ENCODE measurements at places on chromosomes 13 and 19.
A peak's percentile ranks its signal among the peaks of the same experiment; 100 is the strongest.

DNA sequence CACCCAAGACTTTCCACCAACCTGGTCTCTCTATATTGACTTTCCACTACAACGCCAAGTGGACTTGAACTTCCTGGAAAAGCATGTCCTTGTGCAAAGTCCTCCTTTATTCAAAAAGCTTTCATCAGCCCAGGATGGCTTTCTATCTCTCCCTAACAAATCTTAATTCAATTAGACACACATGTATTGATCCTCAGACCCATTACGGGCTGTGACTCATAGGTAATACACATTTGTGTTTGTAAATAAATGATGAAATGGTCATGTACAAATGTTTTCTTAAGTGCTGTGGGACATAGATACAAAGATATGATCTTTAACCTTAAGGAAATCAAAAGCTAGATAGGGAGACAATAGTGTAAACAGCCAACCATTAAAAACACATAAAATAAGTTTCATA is 1189.7 kb downstream of the EFNB2 start:
- DNase-seq = no peak

DNA sequence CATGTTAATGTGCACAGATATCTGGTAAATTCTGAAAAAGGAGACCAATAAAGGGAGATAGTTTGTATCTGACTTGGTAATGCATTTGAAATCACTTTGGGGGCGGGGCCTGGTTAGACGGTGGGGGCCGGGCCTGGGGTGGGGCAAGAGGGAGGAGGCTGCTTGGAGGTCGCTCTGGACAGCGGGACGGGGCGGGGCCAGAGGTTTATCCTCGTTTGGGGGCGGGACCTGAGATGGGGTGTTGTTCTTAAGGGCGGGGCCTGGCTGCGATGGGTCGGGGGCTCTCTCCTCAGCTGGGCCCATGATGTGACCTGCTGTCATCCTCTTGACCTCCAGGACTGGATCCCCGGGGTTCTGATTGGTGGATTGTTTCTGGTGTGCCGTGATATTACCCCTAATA is 4.9 kb upstream of the ZNF808 start:
- DNase-seq = no peak

- DNase-seq = no peak
These were observed 794.3 kb upstream of the MIR17HG start for GRCh38 chr13:90553159-90553558.

GRCh38 chr13:33194820-33195692 is 90.5 kb downstream of the STARD13 start:
- DNase-seq = no peak

DNA sequence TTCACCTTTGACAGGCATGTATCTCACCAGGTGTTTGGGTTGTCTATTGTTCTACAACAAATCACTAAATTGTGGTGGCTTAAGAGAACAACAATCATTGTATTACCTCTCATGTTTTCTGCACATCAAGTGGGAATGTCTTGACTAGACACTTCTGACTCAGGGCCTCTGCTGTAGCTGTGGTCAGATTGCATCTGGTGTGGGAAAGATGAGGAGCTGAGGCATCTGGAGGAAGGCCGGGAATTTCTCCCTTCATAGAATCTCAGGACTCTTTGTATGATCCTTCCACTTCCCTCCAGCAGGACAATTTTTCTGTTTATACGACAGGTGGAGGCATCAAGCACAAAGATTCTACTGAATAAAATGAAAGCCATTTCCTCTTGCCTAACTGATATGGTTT is 511.8 kb upstream of the NBEA start:
- DNase-seq = no peak

DNA sequence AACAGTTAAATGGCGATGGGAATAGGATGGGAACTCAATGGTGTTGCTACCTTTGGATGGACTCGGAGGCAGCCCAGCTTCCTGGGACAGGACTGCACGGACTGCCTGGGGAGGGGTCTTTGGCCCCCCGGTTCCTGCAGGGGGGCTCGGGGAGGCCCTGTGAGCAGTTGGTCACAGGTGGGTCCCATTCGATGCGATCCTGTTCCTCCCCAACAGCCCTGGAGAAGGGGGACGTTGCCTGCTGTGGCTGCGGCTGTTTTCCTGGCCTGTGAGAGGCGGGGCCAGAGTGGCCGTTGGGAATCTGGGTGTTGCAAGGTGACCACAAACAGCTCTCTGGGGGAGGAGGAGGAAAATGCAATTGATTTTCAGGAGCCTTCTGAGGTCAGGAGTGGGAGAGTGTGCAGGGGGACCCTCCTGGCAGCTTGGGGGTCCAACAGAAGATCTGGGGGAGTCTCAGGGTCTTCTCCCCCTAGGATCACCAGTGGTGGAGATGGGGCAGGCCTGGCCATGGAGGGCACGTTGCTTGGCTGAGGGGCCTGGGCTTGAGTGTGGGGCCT is 1.9 kb upstream of the PLPPR3 start:
- peak; percentile 61 for DNase-seq

- peak; percentile 34 for DNase-seq
These were observed 6.1 kb downstream of the KDM4B start for GRCh38 chr19:4974880-4975469.

GRCh38 chr13:48234566-48235340 is 1.7 kb downstream of the ITM2B start:
- no peak for DNase-seq

DNA sequence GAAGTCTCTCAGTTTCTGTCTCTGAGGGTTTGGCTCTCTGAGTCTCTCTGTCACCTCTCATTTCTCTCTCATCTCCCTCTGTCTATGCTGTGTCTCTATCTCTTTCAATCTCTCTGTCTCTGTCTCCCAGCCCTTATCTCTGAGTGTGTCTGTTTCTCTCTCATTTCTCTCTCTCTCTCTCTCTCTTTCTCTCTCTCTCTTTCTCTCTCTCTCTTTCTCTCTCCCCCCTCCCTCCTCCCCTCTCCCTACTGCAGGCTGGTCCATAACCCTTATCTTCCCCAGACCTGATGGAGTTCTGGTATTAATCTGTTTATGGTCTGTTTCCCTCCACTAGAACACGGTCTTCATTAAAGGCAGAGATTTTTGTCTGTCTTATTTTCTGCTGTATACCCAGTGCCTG is 1.3 kb upstream of the PVR start:
- no peak for DNase-seq

GRCh38 chr19:28981518-28981917 is 231.4 kb downstream of the UQCRFS1 start:
- DNase-seq = no peak

- DNase-seq = no peak
These were observed 33.6 kb upstream of the SLC15A1 start for GRCh38 chr13:98786023-98786422.

DNA sequence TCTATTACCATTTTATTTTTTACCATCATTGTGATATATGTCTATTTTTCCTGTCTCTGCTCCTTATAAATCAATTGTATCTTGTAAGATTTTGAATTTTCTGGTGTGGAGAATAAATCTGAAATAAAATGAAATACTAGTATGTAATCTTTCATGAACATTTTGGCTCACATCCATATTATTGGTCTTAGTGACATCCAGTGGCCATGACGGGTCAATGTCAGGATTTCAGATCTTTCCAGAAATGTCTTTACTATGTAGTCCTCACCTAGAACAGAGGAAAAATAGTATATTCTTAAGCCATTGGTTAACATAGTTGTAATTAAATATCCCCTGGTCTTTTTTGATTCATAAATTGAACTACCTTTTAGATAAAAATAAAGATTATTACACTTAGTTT is 109.8 kb upstream of the GPC6 start:
- DNase-seq = no peak

DNA sequence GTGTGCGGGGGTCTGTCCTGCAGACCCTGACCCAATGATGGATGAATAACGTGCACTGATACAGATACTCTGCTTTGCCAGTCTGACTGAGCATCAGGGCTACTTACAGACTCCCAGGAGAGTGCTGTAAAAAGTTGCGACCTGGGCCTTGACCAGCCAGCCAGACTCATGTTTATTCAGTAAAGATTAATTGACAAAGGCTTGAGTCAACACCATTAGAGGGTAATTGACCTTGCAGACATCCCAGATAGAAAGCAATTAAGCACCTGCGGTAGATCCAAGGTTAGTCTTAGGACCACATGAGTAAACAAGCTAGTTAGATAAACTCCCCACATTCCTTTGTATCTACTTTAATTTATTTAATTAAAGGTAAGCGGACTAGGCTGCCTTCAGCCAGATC is 10.4 kb downstream of the NUDT19 start:
- DNase-seq = no peak

DNA sequence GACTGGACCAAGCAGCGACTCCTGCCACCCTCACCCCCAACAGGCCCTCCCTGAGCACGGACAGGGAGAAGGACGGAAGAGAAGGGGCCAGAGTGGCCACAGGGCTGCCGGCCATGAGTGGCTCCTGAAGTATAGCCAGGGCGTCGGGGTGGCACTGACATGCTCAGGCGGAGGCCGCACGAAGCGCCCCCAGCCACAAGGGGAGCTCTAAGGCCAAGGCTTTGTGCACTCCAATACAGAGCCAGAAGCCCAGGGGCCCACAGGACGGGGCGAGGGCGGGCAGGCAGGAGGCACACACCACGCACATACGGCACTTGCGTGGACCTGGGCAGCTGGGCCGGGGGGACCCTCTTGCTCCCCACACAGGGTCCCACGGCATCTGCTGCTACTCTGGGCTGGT is 52.0 kb downstream of the KLF2 start:
- peak; percentile 23 for DNase-seq

DNA sequence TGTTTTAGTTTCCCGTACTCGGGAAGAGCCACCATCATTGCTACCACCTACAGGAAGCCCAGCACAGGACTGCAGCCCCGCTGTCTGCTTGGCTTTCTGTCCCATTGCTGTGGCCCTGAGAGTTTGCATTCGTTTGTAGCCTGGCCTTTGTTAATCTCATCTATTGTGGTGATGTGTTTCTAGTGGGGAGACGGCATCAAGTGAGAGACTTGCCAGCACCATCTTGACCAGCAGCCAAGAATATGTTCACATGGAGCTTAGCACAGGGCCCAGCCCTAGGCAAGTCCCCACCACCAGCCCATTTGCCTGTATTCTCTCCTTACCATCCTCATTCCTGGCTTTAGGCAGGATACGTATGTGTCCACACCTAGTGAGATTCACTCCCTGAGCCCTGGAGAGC is 17.3 kb upstream of the OVOL3 start:
- no peak for DNase-seq

DNA sequence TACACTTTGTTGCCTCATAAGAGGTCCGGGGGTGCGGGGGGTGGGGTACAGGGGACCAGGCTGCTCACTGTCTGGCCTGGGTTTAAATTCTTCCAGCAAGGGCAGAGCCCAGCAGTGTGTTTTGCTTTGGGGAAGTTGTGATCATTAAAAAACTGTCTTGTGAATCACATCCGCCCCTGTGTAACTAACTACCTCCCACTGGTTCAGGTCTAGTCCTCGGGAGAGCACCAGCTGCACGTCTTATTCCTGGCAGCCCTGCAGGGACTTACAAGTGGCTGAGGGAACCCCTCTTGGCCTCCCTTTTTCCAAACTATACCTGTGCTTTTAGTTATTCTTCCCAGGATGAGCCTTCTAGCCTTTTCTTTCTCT is 127.5 kb downstream of the SIPA1L3 start:
- DNase-seq = peak; percentile 69

- DNase-seq = no peak
These were observed 62.3 kb upstream of the STARD13 start for GRCh38 chr13:33347861-33348260.

Measured in KBM-7 (cell line).